ENCODE measurements at places on chromosomes 4 and X.

GRCh38 chrX:108121291-108121690 is 29.7 kb downstream of the ATG4A start:
- no peak for DNase-seq

GRCh38 chrX:109902665-109903064 is 100.2 kb upstream of the TMEM164 start:
- DNase-seq = no peak

DNA sequence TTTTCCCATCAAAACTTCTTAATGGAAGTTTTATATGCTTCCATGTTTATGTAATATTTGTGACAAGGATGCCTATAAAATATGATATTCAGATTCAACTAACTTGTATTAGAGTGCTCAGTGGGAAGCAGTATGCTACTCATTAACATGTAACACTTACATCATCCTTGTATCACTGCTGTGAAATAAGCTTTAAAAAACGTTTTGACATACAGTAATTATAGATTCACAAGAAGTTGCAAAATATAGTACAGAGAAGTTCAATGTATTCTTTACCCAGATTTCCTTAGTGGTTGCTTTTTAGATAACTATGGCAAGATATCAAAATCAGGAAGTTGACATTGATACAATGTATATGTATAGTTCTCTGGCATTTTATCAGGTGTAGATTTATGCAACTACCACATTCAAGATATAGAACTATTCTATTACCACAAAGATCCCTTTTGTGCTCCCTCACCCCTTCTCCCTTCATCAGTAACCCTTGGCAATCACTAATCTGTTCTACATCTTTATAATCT is 56.3 kb downstream of the DTHD1 start:
- DNase-seq = no peak

GRCh38 chr4:122622400-122622799 is 1.5 kb upstream of the IL21 start:
- DNase-seq = no peak

GRCh38 chrX:133265331-133265730 is 47.2 kb upstream of the TFDP3 start:
- no peak for DNase-seq

GRCh38 chr4:126687655-126688358 is 945.0 kb upstream of the INTU start:
- no peak for DNase-seq

Measured in NCI-H187 (cell line).